Fibroblast of skin of right biceps (primary cell): ENCODE measurements at places on chromosomes 13 and 19.

- no peak for DNase-seq
These were observed 22.0 kb upstream of the RB1 start for GRCh38 chr13:48281556-48281955.

- DNase-seq, result no peak
These were observed 20.7 kb upstream of the NLRP12 start for GRCh38 chr19:53844849-53845246.

GRCh38 chr19:2804156-2805004 is 15.3 kb upstream of the ZNF554 start:
- no peak for DNase-seq

DNA sequence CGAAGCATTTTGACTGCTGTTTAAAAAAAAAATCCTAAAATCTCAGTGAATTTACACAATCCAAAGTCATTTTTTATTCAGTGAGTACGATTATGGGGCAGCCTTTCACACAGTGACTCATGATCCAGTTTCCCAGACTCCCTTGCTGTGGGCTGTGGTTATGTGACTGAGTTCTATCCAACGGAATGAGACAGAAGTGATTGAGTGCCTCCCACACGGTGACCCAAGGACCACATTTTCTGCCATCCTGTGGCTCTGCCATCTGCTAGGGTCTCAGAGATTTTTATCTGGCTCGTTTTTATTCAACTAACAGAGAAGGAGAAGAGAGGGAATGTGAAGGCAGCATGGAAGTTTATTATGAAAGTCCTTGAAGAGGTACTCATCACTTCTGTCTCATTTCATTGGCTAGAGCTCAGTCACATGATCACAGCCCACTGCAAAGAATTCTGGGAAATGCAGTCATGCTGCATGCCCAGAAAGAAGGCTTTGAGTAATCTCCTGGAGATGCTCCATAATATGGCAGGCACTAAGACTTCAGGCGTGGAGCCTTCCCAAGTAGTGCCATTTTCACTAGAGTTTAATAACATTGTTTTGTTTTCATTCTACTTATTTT is 999.4 kb downstream of the UQCRFS1 start:
- no peak for DNase-seq

DNA sequence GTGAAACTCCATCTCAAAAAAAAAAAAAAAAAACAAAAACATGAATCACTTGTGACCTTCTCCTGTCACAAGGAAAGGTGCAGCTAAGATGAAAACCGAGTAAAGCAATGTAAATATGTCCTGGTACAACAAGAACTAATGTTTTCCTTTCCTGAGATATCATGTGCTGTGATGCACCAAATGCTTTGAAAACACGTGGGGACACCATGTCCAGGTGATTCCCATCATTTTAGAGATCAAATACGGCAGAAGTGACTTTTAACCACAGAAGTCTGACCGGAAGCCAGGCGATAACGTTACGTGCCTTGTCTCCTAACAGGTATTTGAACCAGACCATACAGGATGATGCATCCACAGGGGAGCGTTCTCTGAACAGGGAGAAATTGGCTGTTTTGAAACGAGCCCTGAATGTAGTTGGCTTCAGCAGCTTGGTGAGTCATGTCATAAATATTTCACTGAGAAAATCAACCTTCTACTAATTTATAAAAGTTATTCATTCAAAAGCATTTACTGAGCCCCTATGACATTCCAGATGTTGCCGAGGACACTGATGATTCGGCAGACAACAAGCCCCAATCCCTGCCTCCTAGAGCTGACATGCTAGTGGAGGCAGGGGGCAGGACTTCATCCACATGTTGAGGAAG is 328.1 kb downstream of the MYO16 start:
- DNase-seq, result peak; percentile 91

DNA sequence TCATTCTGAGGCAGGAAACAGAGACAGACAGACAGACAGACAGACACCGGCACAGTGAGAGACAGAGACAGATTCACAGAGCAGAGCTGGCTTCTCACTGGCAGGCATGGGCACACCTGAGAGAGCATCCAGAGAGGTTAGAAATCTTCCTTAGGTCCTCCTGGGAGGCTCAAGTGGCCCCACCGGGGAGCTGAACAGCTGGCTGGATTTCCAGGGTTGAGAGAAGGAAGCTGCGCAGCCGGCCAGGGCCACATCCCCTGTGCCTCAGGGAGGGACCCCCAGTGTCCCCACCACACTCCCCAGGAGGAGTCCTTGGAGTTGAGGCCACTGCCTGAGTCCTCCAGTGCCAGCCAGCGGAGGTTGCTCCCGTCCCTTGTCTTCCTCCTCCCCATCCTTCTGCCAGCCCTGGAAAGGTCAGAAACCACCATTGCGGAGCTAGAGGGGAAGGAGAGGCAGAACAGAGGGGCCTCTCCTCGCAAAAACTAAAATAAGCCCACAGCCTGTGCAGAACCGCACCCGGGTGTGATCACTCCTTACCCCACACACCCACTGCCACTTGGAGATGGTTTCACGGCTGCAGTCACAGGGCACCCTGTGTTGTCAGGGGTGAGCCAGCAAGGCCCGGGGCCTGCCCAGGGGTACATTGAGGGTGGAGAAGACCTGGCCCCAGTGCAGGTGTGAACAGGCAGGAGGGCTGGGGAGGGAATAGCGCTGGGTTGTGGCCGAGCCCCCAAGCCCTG is 4.2 kb downstream of the FFAR3 start:
- no peak for DNase-seq
